ENCODE measurements at places on chromosomes 6 and 20.

DNA sequence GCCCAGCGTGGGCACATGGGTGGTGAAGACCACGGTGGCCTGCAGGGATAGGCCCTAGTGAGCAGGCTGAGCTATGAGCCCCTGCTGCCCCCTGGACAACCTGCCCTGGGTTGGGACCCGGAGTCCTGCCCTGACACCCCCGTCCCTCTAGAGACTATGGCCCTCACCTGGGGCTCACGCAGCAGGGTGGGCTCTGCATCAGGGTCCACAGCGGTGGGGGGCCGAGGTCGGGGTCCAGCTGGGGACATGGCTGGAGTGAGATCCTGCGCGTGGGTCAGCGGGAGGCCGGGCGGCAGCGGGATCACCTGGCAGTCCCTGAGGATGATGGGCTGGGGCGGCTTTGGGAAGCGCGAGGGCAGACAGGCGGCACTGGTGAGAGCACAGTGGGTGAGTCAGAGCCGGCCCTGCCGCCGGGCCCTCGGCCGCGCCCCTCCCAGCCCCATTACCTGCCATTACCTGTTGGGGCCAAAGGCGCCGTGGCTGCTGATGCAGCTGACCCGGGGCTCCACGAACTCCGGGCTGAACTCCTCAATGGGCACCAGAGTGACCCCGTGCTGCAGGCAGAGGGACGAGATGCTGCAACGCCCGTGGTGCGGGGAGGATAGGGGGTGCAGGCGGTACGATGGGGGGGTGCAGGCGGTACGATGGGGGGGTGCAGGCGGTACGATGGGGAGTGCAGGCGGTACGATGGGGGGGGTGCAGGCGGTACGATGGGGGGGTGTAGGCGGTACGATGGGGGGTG, 27.9 kb downstream of the ADRM1 start:
- no peak for DNase-seq

DNA sequence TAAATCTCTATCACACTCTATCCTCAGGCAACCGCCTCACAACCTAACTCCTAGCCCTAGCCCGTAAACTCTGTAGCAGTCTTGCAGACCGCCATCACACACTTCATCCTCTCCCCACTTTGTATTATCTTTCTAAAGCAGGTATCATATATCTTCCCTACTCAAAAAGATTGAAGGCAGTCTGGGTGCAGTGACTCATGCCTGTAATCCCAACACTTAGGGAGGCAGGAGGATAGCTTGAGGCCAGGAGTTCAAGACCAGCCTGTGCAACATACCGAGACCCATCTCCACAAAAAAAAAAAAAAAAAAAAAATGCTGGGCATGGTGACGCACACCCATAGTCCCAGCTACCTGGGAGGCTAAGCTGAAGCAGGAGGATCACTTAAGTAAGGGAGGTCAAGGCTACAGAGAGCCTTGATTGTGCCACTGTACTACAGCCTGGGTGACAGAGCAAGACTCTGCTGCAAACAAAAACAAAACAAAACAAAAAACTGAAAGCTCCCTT, 22.9 kb downstream of the RANBP9 start:
- no peak for DNase-seq

GRCh38 chr6:129104131-129104530, 221.2 kb downstream of the LAMA2 start:
- no peak for DNase-seq

DNA sequence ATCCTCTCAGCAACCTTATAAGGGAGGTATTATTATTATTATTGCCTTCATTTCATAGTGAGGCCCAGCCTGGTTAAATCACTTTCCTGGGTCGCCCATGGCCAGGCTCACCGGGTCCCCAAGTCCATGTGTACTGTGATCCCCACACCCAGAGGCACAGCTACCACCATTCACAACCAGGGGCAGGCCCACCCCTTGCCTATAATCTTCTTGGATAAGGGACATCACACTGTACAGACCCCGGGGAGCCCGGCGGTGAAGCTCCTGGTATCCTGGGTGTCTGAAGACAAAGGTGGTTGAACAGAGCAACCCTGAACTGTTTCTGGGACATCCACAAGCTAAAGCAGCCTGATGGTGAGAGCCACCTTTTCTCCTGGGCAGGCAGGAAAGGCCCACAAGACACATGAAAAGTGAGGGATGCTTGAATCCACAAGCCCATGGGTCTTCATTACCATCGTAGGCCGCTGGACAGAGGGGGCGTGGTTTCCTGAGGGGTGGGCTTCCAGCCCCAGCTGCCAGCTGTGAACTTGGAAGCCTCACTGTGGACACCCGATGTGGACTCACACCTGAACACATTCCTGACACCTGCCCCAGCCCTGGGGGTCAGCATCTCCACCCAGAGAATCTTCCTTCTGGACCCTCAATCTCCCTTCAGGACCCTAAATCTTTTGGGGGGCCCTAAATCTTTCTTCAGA, 185.5 kb upstream of the PMEPA1 start:
- no peak for DNase-seq

DNA sequence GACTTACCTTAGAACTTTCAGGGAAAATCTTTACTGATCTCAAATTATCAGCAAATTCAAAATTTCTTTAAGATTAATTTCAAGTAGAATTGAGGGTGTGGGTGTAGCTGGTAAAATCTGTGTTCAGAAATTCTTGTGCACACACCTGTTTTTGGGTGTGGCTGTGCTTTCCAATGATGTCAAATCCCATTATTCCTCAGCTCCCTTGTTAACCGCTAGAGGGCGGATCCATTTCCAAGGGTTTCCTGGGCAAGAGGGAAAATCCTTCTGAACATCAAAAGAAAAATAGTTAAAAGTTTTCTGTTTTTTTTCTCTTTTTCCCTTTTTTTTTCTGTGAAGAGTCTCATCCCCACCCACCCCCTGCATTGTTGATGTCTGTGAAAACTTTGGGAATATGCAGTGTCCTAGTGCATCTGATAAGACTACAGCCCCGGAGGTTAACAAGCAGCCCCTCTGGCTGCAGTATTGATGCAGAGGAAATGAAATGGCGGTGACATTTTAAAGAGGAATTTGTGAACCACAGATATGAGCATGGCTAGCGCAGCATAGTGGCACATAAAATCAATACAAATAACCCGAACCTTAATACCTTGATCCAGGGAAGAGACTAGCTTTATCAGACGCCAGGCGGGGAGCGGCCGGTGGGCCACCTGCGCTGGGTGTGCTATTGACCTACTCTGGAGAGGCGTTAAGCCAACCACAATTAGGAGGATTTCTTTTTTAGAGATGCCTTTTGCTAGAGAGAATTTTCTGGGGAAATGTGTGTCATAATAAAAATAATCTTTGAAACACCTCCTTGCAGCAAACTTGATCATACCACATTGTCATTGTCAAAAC, 130.9 kb downstream of the FOXA2 start:
- no peak for DNase-seq

GRCh38 chr6:6818078-6818639, 229.6 kb downstream of the LY86 start:
- DNase-seq = no peak

DNA sequence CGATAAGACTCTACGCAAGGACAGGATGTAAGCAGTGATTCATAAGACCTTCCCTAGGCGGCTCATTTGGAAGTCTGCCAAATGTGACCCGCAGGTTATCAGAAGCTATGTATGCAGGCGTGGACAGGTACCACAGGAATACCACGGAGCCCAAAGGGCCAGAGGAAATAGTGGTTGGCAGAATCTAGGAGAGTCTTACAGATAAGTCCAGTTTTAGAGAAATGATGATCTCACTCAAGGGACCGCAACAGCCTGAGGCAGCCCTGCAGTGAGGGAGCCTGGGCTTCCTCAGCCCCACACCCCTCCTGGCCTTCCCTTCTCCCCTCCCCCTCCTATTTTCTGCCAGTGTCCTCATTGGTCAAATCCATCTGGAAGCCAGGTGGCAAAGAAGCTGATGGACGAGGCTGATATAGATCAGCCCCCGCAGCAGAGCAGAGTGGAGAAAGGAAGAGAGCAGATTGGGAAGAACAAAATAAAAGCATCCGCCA, 110.6 kb downstream of the FNDC1 start:
- DNase-seq = no peak

GRCh38 chr20:12882832-12883506, 125.8 kb upstream of the SPTLC3 start:
- no peak for DNase-seq

GRCh38 chr6:112938650-112939049, 591.5 kb downstream of the RFPL4B start:
- no peak for DNase-seq

GRCh38 chr6:137737836-137738596, 129.0 kb upstream of the TNFAIP3 start:
- no peak for DNase-seq
